ENCODE measurements at places on chromosomes 2 and 18.

- no peak for DNase-seq
Measured at GRCh38 chr2:64722291-64723044, 68.8 kb upstream of the SERTAD2 start.

DNA sequence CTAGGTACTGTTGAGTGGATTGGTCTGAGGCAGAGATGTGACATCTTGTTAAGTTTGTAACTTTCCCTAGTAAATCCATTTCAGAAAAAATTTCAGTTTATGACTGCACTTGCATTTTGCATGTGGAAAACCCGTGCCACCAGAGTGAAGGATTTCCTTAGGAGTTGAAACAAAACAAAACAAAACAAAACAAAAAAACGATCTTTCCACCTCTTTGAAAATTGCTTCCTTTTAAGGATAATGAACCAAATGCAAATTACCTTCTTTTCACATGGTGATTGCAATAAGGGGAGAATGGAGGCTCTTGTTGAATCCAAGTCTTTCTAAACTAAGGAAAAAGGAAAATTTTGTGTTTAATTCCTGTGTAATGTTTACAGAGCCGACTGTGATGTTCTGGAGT is 43.2 kb downstream of the PHLPP1 start:
- DNase-seq, result no peak

DNA sequence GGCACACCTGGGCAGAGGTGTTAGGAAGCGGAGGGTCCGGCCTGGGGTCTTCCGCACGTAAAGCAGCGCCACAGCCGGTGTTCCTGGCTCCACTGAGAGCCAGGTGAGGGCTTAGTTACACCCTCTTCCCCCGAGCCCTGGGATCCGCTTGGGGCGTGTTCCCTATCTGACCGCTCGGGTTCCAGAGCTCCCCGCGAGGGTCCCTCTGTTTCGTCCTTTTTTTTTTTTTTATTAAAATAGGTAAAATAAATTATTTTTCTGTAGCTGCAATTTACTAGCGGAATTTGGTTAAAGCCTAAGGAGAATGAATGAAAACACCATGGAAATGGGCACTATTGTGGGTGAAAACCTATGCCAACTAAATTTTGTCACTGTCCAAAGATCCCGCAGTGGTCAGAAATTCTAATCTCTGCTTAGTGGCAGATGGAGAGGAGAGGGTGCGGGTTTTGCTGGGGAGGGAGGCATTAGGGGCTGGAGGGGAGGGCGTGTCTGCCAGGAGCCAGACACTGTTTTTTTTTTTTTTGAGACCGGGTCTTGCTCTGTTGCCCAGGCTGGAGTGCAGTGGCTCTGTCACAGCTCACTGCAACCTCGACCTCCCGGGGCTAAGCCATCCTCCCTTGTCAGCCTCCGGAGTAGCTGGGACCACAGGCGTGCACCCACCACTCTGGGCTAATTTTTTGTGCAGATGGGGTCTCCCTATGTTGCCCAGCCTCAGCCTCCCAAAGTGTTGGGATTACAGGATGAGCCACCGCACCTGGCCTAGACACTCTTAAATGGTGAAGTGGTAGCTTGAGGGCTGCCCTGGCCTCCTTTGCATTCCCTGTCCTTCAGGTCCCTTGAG is 834 bp downstream of the PDCL3 start:
- DNase-seq, result no peak

GRCh38 chr2:66555501-66556324 is 120.8 kb downstream of the MEIS1 start:
- no peak for DNase-seq

- DNase-seq, result no peak
Measured at GRCh38 chr2:45855374-45855773, 203.9 kb downstream of the PRKCE start.

- no peak for DNase-seq
Measured at GRCh38 chr2:132949108-132949507, 279.1 kb upstream of the LYPD1 start.

- no peak for DNase-seq
Measured at GRCh38 chr18:79361766-79362522, 33.8 kb upstream of the NFATC1 start.

GRCh38 chr18:68406761-68407160 is 308.1 kb downstream of the TMX3 start:
- DNase-seq, result no peak

DNA sequence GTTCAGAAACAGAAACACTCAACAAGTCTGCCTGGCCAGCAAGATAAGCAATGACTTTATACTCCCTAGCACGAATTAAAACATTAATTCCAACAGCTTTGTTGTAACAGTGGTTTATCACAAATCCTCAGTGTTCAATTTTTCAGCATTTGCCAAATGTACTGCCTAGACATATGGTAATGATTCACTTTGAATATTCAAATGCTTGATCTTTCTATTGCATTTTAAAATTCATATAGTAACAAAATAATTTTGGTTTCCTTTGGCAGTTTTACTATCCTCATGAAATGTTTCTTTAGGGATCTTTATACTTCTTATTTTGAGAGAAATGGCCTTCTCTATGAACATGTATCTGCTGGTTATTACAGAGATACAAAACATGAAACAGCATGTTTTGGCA is 851.8 kb upstream of the NXPH2 start:
- DNase-seq, result no peak
